ENCODE measurements at places on chromosomes 1 and 21. TPM values are rescaled to one million over a fixed set of nuclear protein-coding genes. Genes with fewer than 3 reads are reported as not detected.

The ZNF684 gene
- 4.2 TPM for polyA plus RNA-seq

The OLFM3 gene
- 0.40 TPM for polyA plus RNA-seq

The AGT gene
- 8.7 TPM for polyA plus RNA-seq

DNA sequence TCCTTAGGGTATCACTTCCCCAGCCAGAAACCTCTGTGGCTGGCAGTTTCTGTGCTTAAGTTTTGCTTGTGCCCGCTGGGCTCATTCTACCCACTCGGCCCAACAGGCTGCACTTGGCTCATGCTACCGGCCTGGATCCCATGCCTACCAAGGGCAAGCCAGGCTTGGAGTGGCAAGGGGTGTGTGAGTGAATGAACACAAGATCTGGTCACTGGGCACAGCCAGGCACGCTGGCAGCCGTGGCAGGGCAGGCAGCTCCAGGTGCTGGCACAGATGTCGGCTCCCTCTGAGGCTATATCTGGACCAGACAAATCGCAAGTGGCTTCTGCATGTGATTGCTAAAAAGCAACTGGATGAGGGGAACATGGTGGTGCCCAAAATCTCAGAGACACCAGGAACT lies 740.5 kb upstream of the B3GALT2 start:
- no peak for DNase-seq

Data from muscle of leg (tissue), 16 donors.